ENCODE measurements at places on chromosomes 11 and 22.

DNA sequence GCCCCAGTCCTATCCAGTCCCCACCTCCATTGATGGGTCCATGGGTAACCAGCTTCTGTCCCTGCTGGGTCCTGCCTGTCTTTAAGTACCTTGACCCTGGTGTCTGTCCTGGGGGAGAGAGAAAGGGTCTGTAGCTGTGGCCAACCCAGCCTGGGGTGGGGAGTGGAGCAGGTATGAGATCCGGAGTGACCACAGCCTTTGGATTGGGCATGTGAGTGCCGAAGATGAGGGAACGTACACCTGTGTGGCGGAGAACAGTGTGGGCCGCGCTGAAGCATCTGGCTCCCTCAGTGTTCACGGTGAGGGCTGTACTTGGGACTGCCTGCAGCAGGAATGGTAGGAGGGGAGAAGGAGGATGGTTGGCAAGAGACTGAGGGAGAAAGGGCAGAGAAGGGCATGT, 5.2 kb downstream of the ROBO3 start:
- no peak for DNase-seq

GRCh38 chr22:27719036-27719347, 82.6 kb downstream of the MN1 start:
- DNase-seq: no peak

- DNase-seq: no peak
Observed at GRCh38 chr11:65861533-65862183, 1.4 kb downstream of the MUS81 start.

- DNase-seq: no peak
Observed at GRCh38 chr22:26202280-26202924, 33.1 kb downstream of the SEZ6L start.

GRCh38 chr11:64128255-64129006, 37.5 kb downstream of the MACROD1 start:
- DNase-seq: no peak

- no peak for DNase-seq
Observed at GRCh38 chr11:41400819-41401382, 58.6 kb downstream of the LRRC4C start.

DNA sequence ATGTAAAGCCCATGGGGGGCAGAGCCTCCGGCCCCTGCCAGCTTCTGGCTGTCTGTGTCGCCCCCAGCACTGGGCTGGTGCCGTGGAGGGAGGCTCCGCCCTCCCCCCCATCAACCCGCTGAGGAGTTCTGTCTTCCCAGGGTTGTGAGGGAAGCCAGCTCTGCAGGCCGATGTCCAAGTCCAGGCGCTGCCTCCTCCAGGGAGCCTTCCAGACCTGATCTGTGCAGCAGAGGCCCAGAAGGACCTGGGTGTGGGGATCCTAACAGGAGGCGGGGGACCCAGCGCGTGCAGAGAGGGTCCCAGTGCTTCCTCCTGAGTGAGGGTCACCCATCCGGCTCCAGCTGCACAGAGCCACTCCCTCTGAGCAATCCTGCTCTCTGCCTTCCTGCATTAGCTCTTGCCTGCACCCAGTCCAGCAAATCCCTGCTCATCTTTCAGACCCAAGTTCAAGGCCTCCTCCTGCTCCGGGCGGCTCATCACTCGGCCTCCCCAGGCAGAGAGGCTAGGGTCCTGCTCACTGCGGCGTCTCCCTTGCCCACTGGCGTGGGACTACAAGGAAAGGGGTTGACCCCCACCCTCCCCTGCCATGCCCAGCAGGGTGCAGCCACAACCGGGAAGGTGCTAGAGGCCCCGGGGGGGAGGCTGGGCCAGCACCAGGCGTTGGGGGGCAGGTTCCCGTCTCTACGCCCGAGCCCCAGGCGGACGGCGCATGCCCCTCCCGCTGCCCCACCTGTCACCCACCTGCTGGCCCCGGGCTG, 16.4 kb downstream of the PRR33 start:
- DNase-seq: no peak

DNA sequence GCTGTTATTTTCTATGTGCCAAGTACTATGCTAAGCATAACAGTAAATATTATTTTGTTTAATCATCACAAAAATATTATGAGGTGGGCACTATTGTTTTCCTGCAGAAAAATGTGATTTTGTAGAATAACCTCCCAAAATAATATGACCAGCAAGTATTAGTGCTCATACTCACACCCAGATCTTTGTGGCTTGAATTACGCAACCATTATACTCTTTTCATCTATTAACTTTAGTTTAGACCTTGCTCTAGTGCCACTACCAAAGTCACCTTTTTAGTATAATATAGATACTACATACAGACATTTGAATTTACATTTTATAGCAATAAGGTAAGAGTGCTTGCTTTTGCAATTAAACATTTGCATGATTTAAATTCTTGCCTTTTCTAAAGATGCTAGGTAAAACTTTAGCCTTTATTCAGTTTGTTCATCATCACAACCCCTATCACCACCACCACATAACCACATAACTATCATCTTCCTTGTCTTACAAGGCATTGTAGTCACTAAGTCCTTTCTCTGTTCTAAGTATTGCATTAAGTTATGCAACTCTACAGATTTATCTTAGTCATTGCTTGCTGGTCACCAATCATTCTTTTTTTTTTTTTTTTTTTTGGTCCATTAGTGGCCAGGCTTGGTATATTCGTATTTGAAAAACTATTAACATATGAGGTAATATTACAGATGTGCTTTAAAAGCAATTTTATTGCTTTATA, 68.4 kb downstream of the GAS2 start:
- DNase-seq: no peak

DNA sequence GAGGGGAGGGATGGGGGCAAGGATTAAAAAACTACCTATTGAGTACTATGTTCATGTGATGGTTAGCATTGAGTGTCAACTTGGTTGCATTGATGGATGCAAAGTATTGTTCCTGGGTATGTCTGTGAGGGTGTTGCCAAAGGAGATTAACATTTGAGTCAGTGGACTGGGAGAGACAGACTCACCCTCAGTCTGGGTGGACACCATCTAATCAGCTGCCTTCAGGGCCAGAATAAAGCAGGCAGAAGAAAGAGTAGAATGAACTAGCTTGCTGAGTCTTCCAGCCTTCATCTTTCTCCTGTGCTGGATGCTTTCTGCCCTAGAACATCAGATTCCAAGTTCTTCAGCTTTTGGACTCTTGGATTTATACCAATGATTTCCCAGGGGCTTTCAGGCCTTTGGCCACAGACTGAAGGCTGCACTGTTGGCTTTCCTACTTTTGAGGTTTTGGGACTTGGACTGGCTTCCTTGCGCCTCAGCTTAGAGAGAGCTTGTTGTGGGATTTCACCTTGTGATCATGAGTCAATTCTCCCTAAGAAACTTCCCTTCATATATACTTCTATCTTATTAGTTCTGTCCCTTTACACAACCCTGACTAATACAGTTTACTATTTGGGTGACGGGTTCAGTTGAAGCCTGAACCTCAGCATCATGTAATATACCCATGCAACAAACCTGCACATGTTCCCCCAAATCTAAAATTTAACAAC, 70.2 kb downstream of the MTNR1B start:
- DNase-seq: no peak

DNA sequence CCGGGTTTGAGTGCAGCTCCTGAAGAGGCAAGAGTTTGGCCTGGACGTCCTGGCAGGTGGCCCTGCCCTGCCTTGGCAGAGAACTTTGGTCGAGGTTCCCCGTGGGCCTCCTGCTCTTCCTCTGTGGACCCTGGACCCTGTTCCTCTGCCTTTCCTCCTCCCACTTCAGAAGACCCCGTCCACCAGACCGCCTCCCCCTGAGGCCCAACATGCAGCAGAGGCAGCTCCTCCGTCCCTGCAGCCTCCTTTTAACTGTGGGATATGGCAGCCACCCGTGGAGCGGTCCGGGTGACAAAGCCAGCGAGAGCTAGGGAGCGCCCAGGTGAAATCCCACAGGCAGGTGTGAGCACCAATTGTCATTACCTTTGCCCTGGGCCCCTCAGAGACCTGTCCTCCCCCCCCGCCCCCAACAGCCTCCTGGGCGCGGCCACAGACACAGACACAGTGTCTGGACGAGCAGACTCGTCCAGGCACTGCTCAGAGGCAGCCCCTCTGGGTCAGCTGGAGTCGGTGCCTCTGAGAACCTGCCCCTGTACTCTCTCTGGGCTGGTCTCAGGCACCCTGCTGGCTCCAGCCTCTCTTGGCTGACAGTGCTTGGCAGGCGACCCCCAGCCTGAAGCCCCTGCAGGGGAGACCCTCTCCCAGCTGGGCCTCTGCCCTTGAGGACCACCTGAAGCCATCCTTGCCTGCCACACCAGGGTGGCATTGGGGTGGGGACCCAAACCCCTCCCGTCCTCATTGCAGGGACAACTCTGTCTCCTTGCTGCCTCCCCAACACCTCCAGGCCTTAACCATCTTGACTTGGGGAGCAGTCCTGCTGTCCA, 4.1 kb upstream of the PTDSS2 start:
- no peak for DNase-seq

GRCh38 chr22:30423301-30423958, 2.1 kb upstream of the MTFP1 start:
- no peak for DNase-seq

- no peak for DNase-seq
Observed at GRCh38 chr11:17221968-17222367, 14.2 kb upstream of the PIK3C2A start.

GRCh38 chr22:49322861-49323622, 504.6 kb downstream of the BRD1 start:
- DNase-seq: no peak

GRCh38 chr11:12179531-12179930, 69.1 kb downstream of the MICAL2 start:
- DNase-seq: no peak

DNA sequence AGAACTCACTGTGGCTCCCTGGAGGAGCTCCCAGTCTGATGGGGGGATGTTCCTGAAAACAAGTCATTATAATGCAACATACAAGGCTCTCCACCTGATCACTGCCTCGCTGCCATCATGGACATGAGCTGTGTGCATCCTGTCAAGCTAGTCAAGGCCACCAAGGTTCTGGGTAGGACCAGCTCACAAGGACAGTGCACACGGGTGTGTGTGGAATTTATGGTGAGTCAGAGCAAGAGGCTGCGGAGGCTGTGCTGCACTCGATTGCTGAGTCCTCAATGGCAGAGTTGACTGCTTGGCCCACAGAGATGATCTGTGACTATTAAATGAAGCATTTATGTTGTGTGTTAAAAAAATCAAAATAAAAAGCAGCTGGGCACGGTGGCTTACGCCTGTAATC, 96.6 kb downstream of the SEZ6L start:
- no peak for DNase-seq

GRCh38 chr11:116828632-116829524, 829 bp upstream of the APOC3 start:
- DNase-seq: no peak

DNA sequence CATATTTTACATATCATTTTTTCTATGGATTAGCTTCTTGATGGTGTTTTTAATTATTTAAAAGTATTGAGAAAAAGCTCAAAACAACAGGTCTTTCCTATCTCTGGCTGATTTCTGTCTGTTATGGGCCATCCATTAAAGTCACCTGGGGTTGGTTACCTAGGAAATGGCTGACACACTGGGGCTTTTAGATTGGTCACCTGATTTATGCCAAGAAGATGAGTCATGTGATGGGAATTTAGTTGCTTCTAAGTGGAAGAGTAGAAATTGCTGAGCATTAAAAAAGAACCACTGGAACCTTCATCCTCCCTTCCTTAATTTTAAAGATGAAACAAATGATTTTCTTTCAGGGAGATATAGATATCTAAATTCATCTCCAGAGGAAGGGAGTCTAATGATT, 48.8 kb upstream of the LARGE1 start:
- DNase-seq: no peak

DNA sequence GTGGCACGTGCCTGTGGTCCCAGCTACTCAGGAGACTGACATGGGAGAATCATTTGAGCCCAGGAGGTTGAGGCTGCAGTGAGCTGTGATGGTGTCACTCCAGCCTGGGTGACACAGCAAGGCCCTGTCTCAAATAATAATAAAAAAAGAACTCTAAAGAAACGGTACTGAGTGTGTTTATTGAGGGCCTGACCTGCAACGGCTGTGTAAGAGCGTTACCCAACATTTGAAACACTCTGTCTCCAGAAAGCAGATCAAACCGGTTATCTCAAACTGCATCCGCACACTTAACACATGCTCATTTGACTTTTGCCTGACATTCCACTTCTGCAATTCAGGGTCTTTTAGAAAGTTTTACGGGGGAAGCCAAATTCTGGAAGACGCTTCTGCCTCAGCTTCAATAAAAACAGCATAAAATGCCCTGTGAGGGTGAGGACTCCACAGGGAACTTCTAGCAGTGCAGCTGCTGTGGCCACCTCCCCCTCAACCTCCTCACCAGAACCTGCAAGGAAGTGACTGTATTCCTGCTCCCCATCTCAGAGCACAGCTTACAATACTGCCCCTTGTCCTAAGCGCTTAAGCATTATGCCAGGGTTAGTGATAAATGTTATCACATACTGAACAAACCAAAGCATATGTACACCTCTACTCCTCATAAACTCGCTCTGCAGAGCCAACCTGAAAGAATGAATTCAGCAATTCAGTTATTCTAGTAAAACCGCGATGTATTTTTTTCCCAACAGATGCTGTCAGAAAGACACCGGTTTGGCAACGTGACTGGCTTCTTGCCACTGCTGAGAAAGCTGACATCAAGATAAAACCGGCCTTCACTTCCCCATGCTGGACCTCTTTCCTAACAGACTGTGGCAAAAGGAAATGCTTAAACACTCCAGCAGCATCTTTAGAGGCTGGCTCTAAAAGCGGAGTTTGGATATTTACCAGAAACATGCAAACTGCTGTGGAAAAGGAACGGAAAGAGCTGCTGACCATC, 52.2 kb downstream of the PRDM10 start:
- DNase-seq: no peak

DNA sequence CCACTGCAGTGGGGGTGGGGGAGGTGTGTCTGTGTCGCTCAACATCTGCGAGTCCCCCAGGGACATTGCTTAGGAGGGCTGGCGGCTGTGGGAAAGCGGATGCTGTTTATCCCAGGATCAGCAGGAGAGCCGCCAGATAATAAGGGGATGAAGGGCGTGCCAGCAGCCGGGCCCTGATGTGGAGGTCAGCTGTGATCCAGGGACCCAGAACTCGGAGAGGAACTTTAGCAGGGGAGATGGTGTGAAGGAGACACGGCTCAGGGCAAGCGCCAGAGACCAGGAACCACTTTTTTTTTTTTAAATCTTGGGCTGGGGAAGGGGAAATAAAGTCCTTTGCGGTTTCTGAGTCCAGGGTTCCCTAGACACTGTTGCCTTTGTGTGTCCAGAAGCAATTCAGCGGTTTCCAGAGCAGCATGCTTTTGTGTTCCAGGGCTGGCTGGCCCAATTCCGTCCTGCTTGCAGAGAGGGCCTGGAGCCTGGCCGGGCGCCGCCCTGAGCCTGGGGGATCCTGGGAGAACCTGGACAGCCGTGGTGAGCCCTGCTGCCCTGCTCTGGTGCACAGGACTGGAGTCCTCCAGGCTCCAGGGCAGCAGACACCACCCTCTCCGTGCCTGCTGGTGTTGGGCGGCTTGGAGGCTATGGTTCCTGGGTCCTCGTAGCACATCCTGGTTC, at the start of gene GRAMD4:
GRAMD4 (plus strand) TSS at position 557 of the 672 bp plus-strand sequence. CDS start 6,414 bp downstream, outside the sequence.
- no peak for DNase-seq

DNA sequence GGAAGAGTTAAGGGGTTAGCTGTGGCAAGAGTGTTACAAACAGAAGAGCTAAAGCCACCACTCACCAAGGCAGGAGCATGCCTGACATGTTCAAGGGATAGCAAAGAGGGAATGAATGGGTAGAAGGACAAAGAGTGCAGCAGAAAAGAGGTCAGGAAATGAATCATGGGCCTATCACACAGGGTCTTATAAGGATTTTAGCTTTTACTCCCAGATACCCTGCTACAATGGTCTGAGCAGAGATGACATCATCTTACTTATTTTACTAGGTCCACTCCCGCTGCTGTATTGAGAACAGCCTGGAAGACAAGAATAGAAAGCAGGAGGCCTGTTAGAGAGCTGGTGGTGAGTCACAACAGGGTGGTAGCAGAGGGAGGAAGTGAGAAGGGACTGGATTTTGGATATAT, 9.8 kb downstream of the TRAF6 start:
- no peak for DNase-seq
